Activated CD4-positive, alpha-beta T cell treated with anti-CD3 and anti-CD28 coated beads for 24 hours (primary cell): ENCODE measurements at places on chromosomes 16 and 17.
A peak's percentile ranks its signal among the peaks of the same experiment; 100 is the strongest.

DNA sequence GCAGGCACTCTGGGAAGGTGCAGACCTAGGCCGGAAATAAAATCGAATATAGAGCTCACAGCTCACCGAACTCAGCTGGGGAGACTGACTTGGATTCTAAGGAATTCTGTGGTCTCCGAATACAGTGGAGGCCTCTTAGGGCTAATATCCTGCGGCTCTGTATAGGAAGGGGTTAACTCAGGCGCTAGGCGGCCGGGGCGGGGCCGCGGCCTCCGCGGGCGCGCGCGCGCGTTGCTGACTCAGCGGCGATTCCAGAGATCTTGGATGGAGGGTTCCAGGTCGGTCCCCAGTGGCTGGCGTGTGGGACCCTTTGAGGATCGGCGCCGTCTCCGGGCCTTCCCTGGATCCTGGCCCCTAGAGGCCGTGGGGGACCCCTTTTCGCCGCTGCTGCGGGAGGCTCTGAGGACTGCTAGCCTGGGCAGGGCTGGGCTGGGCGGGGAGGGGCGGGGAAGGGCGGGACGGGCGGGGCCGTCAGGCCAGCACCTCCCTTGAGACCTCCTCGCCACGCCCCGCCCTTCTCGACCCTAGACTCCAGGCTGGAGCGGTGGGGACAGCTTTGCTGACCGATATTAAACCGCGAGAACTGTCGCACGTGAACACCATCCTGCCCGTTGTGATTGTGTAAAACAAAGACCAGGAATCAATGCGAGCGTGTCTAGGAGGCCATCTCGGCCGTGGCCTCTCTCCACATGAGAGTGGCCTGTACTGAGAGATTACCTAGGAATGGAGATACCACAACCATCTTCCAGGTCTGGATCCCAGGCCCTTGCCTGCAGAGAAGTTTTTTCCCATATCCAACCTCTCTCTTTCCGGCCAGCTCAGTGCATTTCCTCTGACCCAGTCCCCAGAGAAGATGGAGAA lies 1.4 kb upstream of the PLEKHH3 start:
- peak; percentile 67 for DNase-seq

DNA sequence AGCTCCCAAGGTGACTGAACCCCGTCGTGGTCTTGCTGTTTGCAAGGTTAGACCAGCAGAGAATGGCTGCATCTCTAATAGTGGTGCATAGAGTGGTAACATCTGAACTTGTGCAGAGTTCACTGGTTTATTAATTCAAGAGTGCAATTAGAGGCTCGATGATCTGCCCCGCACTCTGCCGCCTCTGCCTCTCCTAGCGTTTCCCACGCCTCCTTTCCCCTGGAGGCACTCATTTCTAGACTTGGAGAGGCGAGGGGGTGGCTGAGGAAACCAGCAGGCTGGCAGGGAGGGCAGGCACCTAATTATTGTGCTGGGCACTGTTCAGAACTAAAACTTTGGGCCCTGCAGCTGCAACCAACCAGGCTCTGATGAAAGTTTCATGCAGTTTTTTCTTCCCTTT lies 363.5 kb upstream of the EEF2KMT start:
- no peak for DNase-seq

DNA sequence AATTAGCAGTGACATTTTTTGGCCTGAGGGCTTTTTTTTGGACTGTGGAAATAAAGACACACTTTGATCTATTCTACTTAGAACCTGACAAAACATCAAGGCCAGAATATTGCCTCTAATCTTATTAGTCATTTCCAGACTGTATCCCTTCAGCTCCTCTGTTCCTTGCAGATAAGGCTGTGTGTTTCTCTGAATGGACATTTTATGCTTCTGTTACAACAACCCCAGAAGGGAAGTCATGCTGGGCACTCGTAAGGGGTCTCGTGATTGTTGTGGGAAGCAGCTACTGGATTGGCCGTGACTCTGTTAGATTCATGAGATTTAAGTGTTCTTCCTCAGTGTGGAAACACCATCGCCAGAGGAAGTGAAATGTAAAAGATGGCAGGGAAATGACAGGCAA lies 31.6 kb upstream of the HS3ST2 start:
- no peak for DNase-seq

- DNase-seq = no peak
Observed at GRCh38 chr17:16286947-16287562, 66.2 kb downstream of the CENPV start.

DNA sequence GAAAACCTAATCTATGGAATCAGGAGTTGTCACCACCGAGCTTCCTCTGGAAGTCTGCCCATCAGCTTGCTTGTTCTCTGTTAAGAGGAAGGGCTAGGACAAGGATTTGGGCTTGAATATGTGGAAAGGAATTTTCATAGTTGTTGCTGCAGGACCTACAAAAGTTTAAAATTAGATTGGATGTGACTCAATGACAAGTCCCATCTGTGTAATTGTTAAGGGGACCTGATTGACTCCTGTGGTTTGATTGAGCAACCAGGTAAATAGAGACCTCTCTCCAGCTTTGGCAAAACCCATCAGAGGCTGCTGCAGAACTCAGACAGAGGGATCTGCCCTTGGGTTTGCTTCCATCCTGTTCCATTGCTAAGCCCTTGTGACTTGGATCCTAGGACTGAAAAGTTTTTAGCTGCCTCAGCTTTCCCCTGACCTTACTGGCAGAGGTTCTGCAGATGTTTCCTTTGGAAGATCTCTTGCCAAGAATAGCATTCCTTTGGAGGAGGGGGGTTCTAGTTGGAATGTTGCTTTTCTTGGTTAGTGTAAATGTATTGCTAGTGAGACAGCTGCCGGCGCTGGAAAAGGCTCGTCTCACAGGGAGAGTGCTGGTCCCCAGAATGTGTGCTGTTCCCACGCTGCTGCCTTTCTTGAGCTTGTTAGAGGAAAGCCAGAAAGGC lies 50.0 kb downstream of the SF3B3 start:
- DNase-seq = no peak

- DNase-seq = no peak
Observed at GRCh38 chr17:19728084-19728495, 11.7 kb upstream of the SLC47A2 start.

DNA sequence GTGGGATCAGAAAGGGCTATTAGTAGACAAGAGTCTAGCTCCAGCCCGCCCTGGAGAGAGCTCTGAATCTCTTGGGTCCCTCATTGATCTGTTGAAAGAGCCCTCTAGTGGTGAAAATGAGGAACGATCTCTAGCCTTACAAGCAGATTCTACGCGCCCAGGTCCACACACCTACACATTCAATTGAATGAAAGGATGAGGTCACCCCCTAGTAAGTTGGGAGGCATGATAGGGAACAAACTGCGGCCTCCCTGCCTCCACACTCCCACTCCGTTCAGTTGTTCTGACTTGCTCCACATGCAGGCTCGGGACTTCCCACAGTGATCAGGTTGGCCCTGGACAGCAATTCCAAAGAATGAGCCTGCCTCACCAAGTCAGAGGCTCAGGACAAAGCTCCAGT lies 2.9 kb upstream of the CACNG3 start:
- DNase-seq = peak; percentile 14

DNA sequence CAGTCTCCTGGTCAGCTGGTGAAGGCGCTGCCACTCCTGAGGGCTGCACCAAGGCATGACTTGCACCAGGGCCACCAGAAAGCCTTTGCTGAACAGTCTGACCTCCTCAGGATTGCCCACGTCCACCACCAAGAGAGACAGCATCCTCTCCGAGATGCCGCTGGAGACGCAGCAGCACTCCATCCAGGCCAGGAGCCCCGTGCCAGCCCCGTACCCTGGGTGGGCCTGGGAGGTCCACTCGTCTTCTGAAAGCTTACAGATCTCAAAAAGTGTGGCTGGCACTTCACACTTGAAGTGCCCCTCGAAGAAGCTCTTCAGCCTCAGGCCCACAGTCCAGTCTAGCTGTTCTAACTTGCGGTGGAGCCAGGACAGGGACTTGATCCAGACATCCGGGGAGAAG lies 6.7 kb downstream of the GEMIN4 start:
- DNase-seq = no peak

- no peak for DNase-seq
Observed at GRCh38 chr16:73882033-73882432, 414.6 kb upstream of the PSMD7 start.
